ENCODE measurements at places on chromosomes 1 and 21.

- no peak for DNase-seq
These were observed 564 bp downstream of the CTPS1 start for GRCh38 chr1:40980068-40980452.

GRCh38 chr1:167463080-167463479, 55.2 kb downstream of the CD247 start:
- DNase-seq, result no peak

GRCh38 chr1:58926152-58926551, 142.3 kb upstream of the JUN start:
- no peak for DNase-seq

- DNase-seq, result no peak
These were observed 95.1 kb upstream of the KRTAP19-8 start for GRCh38 chr21:31133243-31133830.

- no peak for DNase-seq
These were observed 1753.4 kb downstream of the MRPL39 start for GRCh38 chr21:23853796-23854379.

DNA sequence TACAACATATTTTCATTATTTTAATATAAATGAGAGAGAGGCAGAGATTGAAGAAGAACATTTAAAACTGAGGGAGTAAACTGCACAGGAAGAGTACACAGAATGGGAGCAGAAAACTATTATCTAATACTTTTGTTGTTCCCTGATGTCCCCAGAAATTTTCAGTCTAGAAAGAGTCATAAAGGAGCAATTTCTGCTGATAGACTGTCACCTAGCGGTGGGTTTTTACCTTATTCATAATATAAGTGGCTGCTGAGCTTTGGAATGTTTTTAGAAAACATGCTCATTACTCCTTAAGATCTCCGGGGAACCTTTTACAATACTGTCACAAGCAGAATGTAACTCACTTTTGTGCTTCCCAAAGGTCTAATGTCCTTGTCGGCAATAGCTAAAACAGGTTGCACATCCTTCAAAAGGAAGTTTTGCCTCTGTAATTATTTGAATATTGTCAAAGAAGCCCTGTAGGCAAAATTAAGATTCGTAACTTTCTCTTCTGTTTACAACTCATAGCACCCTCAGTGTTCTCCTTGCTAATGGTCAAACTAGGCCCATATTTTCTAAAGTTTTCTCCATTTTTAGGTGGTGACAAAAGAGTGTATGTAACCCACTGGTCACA, 4.9 kb upstream of the NPL start:
- DNase-seq, result peak; percentile 58

- no peak for DNase-seq
These were observed 202.7 kb downstream of the KCNK2 start for GRCh38 chr1:215285013-215285800.

DNA sequence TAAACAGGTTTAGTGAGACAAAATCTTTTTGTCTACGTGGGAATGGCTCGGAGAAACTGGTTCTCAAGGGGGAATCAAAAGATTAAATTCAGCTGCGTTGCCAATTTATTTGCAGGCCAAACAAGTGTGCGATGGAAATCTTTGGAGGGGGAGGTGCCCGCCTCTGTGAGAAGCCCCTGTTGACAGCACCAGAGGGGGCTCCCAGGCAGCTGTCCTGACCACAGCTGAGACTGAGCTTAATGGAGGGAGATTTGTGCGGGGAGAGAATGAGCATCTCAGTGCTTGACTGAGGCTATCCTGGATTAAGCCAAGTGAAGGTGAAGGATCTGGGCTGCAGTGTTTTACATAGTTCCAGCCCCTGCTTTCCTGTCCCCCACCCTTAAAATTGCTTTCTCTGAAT, 169.7 kb downstream of the ATG4C start:
- no peak for DNase-seq

- DNase-seq, result no peak
These were observed 83.0 kb downstream of the ZSWIM5 start for GRCh38 chr1:45123358-45123757.

- DNase-seq, result no peak
These were observed 4.0 kb upstream of the CEP350 start for GRCh38 chr1:179950651-179951050.

DNA sequence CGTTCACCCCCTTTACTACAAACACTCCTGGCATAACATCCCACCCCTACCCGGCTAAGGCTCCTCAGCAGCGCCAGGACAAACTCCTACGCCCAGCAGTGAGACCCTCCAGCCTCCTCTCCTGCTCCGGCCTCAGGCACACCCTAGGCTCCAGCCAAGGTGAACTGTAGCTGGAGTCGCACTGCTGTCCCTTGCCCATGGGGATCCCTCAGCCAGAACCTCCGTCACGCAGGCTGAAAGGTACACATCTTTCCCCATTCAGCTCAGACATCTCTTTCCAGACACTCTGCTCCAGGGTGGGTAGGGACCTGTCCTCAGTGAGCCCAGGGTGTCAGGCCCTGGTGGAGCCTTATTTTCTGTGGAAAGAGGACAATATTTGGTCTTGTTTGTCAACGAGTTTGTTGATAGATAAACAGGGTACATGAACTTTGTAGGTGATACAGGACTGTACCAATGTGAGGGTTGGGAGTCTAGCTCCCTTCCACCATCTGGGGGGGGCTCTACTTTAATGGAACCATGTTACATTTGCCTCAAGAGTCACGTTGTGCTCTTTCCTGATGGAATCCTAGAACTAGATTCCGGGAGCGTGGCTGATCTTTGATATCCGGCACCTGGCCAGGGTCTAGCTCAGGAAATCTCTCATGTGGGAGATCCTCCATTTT, 56.5 kb upstream of the SSBP3 start:
- no peak for DNase-seq

- DNase-seq, result no peak
These were observed 22.1 kb downstream of the RIPPLY3 start for GRCh38 chr21:37028570-37028969.

Data from fibroblast of villous mesenchyme (primary cell).